ENCODE measurements at places on chromosomes 3 and 15. TPM values are rescaled to one million over a fixed set of nuclear protein-coding genes. Genes with fewer than 3 reads are reported as not detected.

DNA sequence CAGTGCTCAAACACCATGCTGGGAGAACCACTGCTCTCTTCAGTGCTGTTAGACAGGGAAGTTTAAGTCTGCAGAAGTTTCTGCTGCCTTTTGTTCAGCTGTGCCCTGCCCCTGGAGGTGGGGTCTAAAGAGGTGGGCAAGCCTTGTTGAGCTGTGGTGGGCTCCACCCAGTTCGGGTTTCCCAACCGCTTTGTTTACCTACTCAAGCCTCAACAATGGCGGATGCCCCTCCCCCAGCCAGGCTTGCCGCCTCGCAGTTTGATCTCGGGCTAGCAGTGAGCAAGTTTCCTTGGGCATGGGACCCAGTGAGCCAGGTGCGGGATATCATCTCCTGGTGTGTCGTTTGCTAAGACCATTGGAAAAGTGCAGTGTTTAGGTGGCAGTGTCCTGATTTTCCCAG lies 670.2 kb upstream of the ALCAM start:
- DNase-seq, result no peak

DNA sequence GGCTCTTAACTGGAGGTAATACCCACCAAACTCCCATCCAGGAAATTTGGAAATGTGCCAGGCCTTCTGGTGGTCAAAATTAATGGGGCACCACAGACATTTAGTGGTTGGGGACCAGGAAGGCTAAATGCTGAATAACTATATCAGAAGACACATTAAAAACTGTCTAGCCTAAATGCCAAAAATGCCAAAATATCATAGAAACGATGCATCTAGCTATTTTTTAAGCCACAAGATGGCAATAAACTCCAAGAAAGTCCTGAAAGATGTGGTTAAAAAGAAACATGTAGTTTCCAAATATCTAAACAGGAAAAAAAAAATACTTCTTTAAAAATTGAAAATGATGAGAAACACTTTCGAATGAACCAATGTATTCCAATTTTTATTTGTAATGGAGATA lies 19.9 kb downstream of the CCDC14 start:
- no peak for DNase-seq

GRCh38 chr3:62574266-62574898 lies 201.0 kb upstream of the FEZF2 start:
- no peak for DNase-seq

The TAGLN3 gene
- total RNA-seq, result 1.9 TPM

- no peak for DNase-seq
Measured at GRCh38 chr3:3743754-3744153, 55.5 kb upstream of the LRRN1 start.

GRCh38 chr15:51022206-51022605 lies 72.5 kb downstream of the TNFAIP8L3 start:
- no peak for DNase-seq

DNA sequence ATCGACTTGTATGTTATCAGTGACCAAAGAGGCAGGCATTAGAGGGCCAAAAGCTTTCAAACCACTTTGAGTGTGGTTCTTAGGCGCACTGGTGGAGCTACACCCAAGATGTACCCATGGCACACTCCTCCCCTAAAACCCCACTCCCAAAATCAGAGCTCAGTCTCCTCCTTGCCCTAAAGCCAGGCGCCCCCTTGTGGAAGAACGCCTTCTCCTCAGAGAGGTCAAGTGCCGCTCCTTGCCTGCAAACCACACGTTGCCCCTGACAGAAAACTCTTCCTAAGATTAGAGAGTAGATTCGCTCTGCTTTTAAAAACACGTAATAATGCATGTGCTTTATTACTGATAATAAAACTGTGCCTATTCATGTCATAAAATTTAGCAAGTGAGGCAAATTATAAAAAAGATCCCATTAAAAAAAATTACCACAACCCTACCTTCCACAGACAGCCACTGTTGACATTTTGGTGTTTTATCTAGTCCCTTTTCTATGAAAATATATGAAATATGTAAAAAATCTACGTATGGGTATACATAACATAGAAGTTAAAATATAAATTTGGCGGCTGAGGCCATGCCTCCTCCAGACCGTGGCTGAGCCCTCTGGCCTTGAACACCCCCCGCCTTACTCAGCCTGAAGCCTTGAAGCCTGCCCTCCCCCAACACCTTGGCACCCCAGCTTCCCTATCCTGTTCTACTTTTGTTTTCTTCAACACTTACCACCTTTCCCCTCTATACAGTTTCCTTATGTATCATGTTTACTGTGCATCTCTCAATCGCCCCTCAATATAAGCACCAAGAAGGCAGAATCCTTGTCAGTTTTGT lies 33.5 kb downstream of the BCL2L10 start:
- DNase-seq, result no peak

The HYKK gene
- total RNA-seq, result 3.1 TPM

- no peak for DNase-seq
Measured at GRCh38 chr3:188581792-188582191, 427.8 kb downstream of the LPP start.

DNA sequence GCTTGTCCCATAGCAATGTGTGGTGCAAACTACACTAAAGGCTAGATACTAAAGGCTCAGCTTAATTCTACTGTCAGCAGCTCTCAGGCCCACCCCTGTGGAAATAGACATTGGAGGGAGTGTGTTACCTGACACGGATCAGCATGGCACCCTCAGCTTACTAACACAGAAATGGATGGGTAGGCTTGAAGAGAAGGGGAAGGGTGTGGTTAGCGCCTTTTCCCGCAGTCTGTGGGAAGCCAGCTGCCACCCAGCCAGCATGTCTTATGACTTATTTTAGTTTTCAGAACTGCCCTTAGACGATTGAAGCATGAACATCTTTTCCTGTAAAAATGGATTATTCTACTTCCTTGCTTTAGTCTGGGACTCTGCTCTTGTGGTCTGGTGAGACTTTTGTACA lies 25.8 kb upstream of the ADPGK start:
- no peak for DNase-seq

DNA sequence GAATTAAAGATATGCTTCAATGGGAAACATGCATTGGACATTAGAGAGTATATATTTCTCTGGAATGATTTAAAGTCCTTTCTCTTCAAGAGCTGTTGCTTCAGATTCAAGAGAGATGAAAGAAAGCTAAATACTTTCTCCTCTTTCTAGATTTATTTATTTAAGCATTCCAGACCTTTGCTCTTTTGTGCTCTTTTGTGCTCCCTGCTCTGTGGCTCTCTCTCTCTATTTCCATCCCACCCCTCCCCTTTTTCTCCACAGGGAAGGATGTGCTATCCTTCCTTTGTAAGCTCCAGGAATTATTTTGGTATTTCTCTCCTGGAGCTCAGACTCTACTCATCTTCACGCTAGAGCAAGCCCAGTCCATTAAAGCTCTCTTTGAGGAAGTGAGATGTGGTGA lies 871.9 kb upstream of the GBE1 start:
- DNase-seq, result no peak

DNA sequence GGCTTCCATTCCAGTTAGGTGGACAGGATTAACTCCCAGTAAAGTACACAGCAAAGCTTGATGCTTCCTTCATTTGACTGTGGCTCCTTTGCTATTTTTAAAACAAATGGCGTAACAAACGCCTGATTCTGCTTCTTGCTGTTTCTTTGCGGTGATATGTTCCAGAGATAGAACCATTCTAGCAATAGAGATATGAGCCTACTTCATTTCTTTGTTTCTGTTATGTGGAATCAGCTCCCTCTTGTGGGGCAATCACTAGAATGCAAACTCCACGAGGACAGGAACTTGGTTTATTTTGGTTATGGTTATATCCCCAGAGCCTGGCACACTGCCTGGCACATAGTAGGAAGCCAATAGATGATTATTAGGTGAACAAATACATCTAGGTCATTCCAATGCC lies 122.6 kb upstream of the SLC6A11 start:
- DNase-seq, result no peak

DNA sequence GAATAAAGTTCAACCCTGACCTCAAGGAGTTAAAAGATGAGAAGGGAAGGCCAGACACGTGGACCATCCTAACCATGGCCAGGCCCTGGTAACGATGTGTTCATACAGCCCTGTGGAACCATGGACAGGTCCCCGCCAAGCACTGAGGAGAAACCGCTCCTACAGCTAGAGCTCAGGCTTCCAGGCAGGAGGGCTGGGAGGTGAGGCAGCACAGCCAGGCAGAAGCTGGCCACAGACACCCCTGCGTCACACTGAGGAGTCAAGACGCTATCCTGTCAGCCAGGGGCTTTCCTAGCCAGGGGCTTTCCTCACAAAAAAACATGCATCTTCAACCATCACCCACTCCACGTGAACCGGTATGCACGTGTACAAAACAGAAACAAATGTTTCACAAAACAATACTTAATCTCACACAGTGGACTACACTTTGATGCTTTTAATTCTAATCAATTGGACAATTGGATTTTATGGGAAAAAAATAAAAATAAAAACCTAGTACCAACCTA lies 73.2 kb downstream of the TBC1D2B start:
- no peak for DNase-seq

DNA sequence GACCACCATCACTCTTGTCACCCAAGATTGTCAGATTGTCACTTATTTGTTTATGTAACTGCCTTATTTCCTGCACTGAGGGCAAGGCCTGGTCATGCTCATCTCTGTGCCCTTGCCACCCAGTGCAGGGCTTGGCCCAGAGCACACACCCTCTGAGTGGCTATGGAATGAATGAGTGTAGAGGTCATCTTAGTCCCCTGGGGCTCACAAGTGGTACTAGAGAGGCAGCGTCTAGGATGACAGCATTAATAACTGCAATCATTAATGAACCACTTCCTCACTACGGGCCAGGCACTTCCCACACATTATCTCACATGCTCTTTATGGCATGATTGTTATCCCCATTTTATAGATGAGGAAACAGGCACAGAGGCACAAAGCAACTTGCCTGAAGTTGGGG lies 117.0 kb downstream of the SMAD6 start:
- DNase-seq, result no peak

GRCh38 chr15:27561816-27562215 lies 537.3 kb downstream of the OCA2 start:
- DNase-seq, result no peak

The CSNK1G1 gene
- 32.5 TPM for total RNA-seq

The CHRFAM7A gene
- 1.4 TPM for total RNA-seq

The FBXO40 gene
- 0.59 TPM for total RNA-seq

Data from skin of body (tissue), 3 donors.